ENCODE measurements at places on chromosomes 3 and 15.

DNA sequence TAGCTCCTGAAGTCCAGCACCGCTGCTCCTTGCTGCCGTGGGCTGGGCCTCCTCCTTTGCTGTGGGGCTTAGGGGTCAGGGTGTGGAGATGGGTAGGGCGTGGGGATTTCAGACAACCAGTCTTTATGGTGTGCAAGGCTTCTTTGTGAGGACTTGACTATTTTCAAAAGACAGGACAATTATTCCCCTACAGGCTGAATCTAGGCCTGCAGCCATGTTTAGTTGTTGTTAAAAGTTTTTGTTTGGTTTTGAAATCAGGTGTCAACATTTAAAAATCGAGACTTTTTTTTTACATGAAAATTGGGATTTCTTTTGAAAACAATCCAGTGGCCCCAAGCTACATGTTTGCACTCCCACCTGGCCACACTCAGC, 10.6 kb downstream of the RPL32 start:
- DNase-seq: no peak

GRCh38 chr3:70992131-70992530, 591.4 kb downstream of the FOXP1 start:
- no peak for DNase-seq

- no peak for DNase-seq
Measured at GRCh38 chr3:105752791-105753415, 115.9 kb downstream of the CBLB start.

DNA sequence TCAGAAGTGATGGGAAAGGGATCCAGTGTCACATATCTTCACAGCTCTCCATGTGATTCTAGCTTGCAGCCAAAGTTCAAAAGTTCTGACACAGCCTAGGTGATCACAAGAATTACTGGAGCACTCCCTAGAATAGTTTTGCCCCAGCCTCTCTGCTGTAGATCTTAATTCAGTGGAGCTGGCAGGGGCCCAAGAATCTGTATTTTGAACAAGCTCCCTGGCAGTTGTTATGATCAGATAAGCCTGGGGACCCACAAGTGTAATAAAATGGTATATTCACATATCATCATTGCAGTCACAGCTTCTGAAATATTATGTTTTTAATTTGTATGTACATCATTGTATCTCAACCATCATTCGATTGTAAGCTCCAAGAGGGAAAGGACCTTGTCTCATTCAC, 62.3 kb downstream of the NOX5 start:
- DNase-seq: no peak

DNA sequence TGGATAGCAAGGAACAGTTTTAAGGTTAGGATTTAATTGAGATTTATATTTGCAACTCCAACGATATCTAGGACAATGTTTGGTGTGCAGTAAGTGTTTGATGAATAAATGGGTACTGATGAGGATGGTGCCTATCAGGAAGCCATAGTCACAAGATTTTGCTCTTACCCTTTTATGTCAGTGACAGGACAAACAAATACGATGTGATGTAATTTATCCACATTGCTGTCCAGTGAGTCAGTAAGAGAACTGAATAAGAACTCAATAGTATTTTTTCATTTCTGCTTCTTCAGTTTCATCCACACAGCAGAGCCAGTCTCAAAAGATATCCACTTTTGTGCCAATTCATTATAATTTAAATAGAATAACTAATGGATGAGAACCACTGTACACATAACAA, 18.5 kb downstream of the C3orf85 start:
- DNase-seq: no peak

GRCh38 chr3:107884719-107885460, 205.9 kb downstream of the CD47 start:
- DNase-seq: no peak

DNA sequence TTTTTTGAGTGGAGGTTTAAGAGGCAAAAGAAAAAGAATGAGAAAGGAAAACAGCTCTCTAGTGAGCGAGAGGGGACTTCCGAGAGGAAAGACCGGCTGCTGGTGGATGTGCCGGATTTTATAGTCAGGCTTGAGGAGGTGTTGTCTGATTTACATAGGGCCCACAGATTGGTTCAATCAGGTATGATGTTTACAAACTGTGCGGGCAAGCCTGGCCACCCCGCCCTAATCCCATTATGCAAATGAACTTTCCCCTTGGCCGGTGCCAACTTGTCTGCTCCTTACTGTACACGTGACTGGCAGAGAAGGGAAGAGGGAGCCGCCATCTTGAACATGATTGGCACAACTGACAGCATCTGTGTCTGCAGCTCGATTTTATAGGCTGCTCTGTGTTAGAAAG, 44.7 kb downstream of the FAM43A start:
- peak; percentile 54 for DNase-seq

All from H54 (cell line).